ENCODE measurements at places on chromosomes 2 and 18.

GRCh38 chr2:67453310-67453709 lies 56.2 kb downstream of the ETAA1 start:
- DNase-seq: no peak

GRCh38 chr2:44940049-44940494 lies 1.4 kb upstream of the SIX3 start:
- no peak for DNase-seq

DNA sequence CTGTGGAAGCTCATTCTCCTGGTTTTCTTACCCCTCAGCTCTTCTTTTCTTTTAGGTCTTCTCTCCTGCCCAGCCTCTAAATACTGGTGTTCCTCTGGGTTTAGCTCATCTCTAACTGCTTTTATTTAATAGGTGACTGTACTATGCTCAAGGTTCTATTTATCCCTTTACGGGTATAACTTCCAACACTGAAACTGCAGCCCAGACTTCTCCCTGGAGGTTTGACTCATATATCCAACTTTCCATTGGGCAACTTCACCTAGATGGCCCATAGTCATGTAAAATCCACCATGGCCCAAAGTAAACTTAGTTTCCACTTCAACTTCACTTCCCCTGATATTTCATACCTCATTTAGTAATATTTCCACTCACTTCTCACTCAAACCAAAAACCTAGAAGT lies 273.1 kb downstream of the PLCL1 start:
- no peak for DNase-seq

DNA sequence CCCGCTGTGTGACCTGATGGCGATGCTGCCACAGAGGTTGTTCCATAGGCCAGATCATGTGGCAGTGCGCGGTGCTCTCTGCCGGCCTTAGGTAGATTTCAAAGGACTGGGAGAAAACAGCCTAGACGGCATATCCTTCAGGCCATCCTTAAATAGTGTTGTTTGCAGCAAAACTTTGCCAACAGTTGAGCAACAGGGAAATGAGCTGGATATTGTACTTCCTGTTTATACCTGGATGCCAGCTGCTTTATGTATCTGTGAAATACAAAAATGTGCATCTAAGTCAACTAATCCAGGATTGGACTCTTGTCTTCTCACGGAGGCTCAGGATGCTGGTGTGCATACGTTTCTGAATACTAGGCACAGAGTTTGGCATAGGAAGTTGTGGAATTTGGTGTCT lies 107.1 kb downstream of the EML6 start:
- DNase-seq: no peak

- DNase-seq: no peak
Measured at GRCh38 chr2:1617425-1618021, 126.8 kb downstream of the PXDN start.

GRCh38 chr18:3262234-3263131 lies 550 bp downstream of the MYL12B start:
- peak; percentile 28 for DNase-seq

DNA sequence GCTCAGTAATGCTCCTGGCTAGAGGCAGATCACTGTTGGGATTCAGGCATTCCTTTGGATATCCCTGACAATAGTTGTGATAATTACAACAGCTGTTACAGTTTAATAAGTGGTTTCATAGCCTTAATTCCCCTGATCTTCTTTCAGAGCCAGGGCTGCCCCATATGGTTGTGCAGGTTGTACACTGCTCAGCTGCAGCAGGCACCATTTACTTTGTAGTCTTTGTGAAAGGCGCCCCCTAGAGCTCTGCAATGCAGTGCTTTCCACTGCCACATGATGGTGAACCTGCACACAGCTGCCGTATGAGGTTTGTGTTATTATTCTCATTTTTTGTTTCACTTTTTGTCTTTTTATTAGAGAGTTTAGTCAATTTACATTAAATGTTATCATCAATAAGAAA lies 239.1 kb downstream of the KCNS3 start:
- no peak for DNase-seq

DNA sequence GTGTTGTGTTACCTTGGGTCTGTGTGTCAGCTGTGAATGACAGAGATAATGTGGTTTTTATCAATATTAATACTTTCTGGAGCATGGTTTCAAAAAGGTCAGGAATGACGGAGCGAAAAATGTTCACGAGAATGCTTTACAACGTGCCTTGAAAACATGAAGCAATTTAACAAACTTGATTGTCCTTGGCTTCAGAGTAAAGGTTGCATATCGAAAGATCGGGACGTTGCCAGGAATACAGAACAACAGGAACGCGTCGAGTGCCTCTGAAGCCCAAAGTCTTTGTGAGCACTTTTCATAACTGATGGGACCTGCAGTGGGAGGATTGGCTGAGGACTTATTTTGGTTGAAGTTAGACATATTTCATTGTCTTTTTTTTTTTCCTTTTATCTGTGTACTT lies 206.1 kb downstream of the ZNF407 start:
- DNase-seq: no peak

DNA sequence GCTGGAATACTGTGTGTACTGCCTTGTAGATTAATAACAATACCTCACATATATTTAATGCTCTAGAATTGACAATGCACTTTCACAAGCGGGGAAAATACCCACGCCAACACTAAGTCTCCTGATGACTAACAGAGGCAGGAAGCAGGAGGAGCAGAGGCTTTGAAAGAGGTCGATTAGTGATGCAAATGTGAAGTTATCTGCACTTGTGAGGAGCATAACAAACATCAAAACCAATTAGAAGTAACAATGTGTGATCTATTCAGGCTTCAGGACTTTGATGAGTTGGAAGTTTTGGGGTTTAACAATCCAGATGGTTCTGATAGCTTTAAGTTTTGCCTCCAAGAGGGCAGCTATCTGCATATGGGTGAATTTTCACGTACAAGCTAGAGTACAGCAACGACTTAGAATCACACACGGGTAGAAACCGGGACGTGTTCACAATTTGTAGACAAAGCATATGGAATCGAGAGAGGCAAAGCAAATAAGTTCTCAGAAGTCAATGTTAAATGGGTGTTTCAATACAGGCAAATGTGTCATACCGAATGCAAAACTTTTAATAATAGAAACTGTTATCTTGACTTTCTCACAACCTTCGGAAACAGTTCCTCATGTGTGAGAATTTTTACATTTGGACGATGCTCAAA lies 114.5 kb downstream of the METTL8 start:
- DNase-seq: no peak

Measured in right renal pelvis (tissue), 4 donors.